ENCODE measurements at places on chromosomes 4 and X.

- no peak for DNase-seq
Measured at GRCh38 chrX:138923805-138924204, 212.3 kb upstream of the FGF13 start.

DNA sequence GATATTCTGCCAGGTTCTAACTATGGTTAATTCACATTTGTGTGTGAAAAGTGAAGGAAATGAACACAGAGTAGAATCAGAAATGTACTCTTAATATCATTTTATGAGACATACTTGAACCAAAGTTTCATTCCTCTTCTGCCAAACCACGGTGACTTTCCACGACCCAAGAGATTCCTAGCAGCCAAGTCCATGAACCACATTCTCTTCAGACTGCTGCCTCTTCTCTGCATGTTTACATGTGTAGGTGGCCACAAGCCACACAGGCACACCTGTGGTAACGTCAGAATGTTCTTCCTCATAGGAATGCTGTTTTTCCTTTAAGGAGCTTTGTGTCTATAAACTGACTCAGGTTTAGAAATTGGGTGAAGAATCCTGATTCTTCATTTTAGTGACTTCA lies 1411.2 kb downstream of the RAPGEF2 start:
- DNase-seq = no peak

GRCh38 chr4:40301603-40302002 lies 33.5 kb upstream of the CHRNA9 start:
- DNase-seq = no peak

GRCh38 chr4:78551420-78552351 lies at the start of gene ANXA3:
ANXA3 (plus strand) TSS chr4:78551770; CDS start chr4:78554474, 2,704 bp downstream.
- DNase-seq = peak; percentile 63

DNA sequence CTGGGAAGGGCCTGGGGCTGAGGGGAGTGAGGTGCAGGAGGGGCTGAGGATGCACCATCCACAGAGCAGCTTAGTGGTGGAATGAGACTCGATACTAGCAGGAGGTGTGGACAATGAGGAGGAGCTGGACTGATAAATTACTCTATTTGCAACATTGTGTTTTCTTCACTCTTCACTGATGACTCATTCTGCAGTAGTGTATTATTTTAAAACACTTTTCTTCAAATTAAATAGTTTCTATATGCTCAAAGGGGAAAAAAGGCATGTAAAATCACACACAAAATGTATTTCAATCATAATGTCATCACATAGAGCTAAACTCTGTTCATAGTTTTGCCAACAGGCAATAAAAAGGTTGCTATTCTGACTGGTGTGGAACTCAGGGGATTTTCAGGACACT lies 467.0 kb upstream of the CTSO start:
- no peak for DNase-seq

GRCh38 chr4:124980276-124980752 lies 267.8 kb upstream of the ANKRD50 start:
- no peak for DNase-seq

GRCh38 chr4:69376450-69376849 lies 96.2 kb downstream of the UGT2B28 start:
- DNase-seq = no peak

DNA sequence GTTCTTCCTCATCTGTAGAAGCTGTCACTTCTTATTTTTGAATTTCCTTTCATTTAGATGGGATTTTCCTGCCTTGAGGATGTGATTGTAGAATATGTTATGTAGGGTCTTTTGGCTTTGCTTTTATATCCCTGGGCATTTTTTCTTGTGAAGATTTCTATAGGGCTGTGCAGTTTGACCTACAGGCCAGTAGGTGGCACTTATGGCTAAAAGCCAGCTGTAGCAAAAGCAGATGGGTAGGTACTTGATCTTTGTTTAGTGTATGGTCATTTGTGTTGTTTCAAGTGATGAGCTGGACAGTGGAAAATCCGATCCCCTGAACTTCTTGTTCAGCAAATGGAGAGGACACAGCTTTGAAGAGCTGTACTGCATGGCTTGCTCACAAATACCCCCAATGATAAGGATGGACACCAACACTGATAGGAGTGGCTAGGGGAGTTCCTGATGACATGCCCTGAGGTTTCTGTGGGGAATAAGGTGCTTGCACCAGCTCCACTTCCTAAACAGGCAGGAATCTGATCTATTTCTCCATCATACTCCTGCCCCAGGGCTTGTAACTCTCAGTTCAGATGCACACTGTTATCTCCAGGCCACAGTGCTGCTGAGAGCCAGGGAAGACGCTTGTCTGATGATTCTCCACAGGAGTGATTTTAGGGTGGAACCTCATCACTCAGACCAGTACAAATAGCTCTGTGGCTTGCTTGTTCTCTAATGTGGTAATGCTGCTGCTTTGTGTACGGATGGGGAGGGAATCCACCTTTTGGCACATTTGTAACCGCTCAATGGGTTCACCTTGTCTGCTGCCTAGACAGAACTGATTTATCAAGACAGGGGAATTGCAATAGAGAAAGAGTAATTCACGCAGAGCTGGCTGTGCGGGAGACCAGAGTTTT lies 417.1 kb upstream of the MAGEB16 start:
- no peak for DNase-seq

DNA sequence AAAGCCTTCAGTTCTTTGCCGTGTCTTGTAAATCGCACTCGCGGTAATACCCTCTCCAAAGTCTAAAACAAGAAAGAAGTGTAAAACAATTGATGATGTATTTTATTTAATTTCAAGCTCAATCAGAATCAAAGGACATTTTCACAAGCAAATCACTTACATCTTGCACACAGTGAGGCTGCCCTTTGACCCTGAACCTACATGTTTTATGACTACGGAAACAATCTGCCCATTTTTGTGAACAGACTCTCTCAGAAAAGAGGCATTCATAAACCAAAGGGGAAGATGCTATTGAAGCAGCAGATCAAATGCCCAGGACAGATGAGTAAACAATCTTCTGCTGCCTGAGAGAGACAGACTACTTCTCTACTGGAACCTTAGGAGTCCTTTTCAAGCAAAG lies 76.0 kb upstream of the DDX60 start:
- DNase-seq = no peak

GRCh38 chrX:48465336-48465933 lies 4.6 kb downstream of the SLC38A5 start:
- no peak for DNase-seq

DNA sequence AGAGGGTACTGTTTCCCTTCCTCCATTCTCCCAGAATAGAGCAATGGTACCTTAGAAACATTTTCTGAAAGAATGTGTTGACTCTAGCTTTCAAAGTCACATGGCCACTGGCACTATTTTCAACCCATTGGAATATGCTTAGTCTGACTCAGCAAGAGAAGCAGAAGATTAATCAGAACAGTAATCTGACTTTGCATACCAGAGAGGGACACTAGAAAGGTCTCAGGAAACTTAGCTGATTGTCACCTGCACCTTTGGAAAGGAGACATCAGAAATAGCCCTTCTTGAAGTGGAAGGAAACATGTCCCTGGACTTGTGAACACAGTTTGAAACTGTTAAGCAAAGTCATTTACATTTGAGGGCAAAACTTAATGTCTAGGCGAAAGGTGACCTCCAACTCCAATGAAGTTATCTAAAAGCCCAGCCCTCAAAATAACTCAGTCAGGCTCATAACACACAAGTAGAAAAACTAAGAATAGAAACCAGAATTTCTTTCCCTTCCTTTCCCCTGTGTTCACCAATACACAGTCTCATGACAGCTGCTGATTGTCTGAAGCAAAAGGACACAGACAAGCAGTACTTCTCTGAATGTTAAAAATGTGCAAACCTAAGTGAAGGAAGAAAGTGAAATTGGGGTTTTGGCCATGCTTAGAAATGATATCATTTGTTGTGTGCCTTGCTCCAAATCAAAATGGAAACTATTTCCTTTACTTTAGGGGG lies 270.8 kb downstream of the GRIA3 start:
- no peak for DNase-seq

DNA sequence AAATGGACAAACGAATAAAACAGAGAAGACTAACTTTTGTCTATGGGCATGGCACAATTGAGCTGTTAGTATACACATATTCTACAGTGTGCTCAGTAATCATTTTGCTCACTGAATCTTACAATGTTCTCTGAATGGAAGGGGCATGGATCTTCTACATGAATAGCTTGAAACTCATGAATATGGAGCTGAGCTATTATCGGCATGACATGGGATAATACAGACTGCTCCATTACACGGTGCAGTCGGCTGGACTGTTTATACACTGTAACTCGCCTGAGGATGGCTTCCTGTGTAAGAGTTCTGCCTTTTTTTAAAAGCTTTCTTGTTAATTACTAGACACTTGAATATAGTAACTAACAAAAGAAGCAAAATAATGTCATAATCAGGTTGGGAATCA lies 368.5 kb upstream of the MAD2L1 start:
- no peak for DNase-seq

DNA sequence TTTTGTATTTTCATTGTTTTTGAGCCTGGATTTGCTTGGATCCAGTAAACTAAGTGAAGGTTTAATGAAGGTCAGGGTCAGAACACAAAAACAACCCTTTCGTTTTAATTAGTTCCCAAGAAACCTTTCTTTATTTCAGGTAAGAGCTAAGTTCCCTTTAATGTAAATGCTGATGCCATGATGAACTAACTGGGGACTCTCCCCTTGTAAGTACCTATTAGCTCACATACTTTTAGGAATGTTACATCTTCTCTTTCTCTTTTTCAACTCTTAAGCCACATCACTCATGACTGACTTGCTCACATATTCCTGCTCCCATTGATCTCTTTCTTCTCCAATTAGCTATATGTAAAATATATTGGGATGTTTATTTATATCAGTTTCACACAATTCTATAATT lies 673.1 kb upstream of the CPEB2 start:
- DNase-seq = no peak

GRCh38 chr4:100929135-100929534 lies 411.3 kb upstream of the EMCN start:
- no peak for DNase-seq

DNA sequence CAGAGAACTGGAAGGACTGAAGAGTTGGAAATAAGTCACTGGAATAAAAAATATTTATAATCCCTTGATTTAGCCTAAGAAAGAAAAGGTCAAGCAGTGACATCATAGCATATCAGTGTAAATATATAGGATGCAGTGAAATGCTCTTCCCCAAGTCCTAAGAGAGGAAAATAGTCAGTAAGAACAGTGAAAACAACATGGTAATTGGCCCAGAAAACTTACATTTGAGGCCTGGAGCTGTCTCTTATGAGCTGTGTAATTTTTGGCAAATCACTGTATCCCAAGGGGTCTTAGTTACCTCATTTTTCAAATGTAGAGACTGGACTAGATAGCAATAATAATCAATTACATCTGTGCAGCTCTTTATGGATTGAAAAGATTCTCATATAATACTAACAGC lies 255.7 kb upstream of the AR start:
- DNase-seq = no peak

DNA sequence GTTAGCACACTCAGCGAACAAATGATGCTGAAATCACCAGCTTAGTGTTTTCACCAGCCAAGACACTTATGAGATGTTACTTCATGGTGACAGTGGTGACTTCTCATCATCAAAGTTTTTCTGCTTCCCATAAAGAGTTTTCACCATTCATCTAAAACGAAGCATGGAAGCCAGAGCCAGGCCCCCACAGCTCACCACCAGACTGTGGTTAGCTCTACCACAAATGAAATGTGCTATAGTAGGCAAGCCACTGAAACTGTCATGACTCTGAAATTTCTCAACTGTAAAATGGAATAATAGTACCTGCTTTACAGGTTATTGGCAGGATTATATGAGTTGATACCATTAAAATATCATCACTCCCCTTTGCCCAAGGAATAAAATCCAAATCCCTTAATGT lies 56.4 kb upstream of the HHIP start:
- no peak for DNase-seq

- no peak for DNase-seq
Measured at GRCh38 chr4:160546201-160546600, 1443.3 kb downstream of the RAPGEF2 start.

- DNase-seq = no peak
Measured at GRCh38 chrX:39972340-39972739, 125.4 kb downstream of the BCOR start.

DNA sequence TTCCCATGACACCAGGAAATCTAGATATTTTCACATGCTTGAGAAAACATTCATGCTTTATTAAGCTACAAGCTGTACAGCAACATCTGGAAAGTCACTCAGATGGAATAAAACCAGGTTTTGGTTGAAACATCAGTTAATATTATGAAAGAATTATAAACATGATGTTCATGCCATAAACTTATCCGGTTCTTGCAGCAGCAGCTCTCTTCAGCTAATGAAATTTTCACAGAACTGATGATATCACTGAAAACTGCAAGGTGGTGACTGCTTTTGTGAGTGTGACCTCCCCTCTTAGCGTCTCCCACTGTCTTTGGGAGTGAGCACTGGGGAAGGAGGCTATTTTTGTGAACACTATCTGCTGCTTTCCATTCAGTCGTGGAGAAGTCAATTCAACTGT lies 56.9 kb downstream of the ARHGAP10 start:
- no peak for DNase-seq

DNA sequence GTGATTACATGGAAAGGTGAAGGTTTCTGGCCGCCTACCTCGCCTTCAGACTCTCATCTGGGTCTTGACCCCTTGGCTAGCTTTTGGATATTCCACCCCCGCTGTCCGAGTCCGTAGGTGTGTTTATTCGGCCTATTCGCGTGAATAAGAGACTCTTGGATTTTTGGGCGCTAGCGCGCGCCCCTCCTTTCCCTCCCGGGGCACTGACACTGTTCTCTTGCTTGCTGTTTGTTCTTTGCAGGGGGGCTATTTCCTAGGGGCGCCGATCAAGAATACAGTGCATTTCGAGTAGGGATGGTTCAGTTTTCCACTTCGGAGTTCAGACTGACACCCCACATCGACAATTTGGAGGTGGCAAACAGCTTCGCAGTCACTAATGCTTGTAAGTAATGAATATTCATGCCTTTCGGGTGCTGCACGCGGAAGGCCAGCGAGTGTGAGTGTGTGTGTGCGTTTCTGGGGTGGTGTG lies 932 bp downstream of the GRIA2 start:
- DNase-seq = no peak

GRCh38 chr4:185836241-185837084 lies 24.5 kb upstream of the SORBS2 start:
- no peak for DNase-seq
